T-cell (primary cell): ENCODE measurements at places on chromosomes 5 and 9.

GRCh38 chr9:108099854-108100253 lies 610.3 kb upstream of the KLF4 start:
- no peak for DNase-seq

- no peak for DNase-seq
Observed at GRCh38 chr9:92474587-92474986, 7.7 kb downstream of the ASPN start.

DNA sequence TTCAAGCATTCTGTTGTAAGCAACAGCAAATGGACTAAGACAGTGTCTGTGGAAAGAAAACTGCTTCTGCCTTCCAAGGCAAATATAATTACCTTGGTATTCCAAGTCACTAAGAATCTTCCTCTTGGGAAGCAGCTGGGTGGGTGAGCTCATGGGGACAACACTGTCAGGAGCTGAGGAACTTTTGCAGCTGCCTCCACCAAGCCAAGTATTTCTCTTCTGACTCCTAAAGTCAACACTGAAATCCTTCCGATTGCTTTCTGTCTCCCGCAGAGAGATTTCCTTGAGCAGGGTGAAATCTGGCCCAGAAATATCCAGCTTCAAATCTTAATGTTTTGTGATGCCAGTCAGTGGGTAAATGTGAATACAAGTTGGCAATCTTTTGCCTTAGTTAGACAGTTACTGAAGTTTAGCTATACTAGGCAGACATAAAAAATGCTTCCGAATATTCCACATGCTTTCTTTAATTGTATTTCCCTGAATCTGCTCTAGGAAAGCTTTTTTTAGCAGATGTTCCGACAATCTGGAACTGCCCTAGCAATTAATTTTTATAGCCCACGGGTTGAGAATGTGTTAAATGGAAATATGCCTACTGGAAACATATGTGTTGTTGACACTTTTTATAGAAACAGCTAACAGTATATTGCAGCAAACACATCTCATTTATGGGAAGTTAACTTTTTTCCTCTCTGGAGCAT lies 369.9 kb upstream of the DAB2 start:
- no peak for DNase-seq

DNA sequence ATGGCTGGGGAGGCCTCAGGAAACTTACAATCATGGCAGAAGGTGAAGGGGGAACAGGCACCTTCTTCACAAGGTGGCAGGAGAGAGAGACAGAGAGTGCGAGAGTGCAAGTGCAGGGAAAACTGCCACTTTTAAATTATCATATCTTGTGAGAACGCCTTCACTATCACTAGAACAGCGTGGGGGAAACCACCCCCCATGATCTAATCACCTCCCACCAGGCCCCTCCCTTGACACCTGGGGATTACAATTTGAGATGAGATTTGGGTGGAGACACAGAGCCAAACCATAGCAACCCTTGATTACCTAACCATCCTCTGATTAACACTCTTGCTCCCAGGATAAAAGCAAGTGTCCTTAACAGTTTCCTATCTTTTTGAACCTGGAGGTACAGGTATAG lies 21.1 kb downstream of the ADAMTS19 start:
- DNase-seq, result no peak

GRCh38 chr9:20040991-20041696 lies 252.3 kb upstream of the SLC24A2 start:
- DNase-seq, result no peak

GRCh38 chr9:135574331-135574730 lies 12.8 kb downstream of the PAEP start:
- DNase-seq, result no peak

GRCh38 chr5:145500710-145501109 lies 334.4 kb downstream of the PRELID2 start:
- no peak for DNase-seq

DNA sequence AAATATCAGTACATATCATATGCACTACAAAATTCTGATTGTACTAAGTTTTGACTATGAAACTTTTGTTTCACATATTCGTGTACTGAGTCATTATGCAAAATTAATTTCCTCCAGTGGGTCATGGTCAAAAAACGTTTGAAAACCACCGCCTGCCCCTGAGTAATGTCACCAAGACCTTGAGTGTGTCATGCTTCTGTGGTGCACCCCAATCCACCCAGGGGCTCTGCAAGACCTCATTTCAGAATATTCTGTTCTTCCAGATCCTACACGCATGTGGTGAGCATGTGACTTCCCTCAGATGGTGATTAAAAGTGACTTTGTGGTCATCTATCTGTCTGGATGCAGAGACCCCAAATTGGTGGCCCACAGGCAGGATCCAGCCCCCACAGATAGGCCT lies 31.0 kb downstream of the ABLIM3 start:
- DNase-seq, result no peak

DNA sequence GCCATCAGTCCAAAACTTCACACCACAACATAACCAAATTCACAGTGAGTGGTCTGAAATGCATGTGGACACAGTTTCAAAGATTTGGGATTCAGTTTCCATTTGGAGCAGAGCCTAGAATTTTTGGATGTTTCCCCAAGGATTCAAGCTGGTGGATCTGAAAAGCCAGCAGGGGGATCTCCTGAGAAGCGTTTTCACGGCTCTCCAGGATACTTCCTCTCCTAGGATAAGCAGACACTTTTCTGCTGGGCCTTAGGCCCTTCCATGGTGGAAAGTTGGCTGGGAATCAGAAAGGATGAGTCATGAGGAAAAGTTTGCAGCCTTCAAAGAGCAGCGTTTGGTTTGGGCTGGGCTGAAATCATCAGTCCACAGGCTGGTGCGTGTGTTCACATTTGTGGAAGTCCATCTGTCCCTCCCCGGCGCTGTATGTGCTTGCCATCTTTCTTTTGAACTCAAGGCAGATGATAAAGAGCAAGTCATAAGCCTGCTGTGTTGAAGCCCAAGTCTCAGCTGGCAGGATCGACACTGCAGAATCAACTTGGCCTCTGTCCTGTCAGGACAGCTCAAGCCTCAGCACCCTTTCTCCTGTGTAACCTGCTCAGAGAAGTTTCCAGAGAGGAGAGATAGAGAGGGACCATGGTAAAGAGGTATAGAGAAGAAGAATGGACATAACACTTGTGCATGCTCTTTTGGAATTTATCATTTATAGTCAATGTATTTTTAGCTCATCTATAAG lies 152.6 kb upstream of the MSX2 start:
- no peak for DNase-seq

DNA sequence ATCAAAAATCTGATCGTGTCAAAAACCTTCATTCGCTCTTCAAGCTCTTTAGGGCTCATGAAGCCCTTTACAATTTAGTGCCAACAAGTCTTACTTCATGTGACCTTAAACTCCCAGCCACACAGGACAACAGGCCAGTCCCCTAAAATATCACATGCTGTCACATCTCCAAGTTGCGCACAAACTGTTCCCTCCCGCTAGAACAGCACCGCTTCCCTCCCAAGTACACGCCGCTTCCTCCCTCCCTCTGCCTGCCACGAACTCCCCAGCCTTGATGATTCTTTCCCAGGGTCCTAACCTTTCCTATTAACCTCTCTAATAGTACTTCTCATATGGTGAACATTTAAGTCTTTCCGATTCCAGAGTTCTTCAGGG lies 91.2 kb downstream of the TLE1 start:
- no peak for DNase-seq

- DNase-seq, result peak; percentile 37
Observed at GRCh38 chr9:31347082-31347617, 1037.3 kb upstream of the ACO1 start.

- no peak for DNase-seq
Observed at GRCh38 chr5:166571668-166572067, 1719.8 kb upstream of the WWC1 start.

GRCh38 chr5:23755906-23756305 lies 248.5 kb downstream of the PRDM9 start:
- no peak for DNase-seq

DNA sequence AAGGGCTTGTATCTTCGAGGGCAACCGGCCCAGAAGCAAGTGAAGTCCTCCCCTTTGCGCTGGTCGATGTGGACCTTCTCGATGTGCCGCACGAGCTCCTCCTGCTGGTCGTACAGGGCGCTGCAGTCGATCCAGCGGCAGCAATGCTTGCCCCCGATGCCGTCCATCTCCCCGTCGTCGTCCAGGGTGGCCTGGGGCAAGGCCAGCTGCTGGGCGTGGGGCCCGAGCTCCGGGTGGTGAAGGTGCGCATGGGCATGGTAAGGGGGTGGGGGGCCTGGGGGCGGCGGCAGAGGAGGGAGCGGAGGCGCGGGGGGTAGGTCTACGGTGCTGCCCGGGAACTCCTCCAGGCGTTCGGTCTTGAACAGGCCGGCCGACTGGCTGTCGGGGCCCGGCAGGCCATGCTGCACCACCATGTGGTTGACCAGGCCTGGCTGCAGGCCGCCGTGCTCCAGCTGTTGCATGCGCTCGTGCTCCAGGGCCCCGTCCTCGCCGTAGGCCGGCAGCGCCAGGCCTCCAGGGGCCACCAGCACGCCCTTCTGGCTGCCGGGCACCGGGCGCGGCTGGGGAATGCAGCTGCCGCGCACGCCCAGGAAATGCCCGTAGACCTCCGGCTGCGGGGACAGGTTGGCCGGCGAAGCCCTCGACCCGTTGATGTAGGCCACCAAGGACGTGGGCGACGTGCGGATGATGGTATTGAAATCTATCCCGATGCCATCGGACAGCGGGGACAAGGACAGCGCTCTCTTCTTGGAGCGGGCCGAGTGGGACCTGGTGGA lies 181.8 kb downstream of the GLIS3 start:
- DNase-seq, result peak; percentile 4

DNA sequence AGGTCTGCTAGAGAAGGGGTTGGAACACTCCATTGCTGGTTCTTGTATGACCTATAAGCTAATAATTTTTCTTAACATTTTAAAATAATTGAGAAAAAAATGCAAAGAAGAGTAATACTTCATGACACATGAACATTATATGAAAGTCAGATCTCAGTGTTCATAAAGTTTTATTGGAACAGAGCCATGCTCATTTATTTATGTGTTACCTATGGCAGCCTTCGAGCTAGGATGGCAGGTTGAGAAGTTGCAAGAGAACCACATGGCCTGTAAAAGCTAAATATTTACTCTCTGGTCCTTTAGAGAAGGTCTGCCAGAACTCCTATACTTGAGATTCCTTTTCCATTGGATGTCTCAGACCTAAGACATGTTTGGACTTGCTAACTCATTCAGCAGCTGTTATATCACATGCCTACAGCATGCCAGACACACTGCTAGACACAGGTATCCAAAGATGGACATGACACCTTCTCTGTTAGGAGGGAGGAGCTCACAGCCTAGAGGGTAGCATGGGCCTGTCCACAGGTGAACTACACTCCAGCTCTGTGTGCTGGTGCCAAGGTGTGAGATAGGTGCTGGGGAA lies 304.3 kb downstream of the ARHGAP26 start:
- no peak for DNase-seq

DNA sequence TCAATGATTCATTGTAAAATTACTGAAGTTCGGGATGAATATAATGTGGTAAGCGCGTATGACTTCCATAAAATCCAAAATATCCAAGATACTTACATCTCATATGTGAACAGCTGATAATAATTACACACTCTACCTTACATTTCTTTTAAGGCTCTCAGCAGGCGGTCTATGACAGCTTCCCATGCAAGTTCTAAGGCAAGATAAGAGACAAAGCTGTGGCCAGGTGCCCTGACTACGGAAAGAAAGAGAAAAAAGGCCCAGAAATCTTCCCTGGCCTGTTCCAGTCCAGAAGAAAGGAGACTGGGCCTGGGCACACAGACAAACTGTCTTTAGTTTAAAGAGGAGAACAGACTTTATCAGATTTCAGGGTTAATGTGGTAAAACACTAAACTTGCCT lies 69.1 kb downstream of the ARSB start:
- DNase-seq, result no peak

DNA sequence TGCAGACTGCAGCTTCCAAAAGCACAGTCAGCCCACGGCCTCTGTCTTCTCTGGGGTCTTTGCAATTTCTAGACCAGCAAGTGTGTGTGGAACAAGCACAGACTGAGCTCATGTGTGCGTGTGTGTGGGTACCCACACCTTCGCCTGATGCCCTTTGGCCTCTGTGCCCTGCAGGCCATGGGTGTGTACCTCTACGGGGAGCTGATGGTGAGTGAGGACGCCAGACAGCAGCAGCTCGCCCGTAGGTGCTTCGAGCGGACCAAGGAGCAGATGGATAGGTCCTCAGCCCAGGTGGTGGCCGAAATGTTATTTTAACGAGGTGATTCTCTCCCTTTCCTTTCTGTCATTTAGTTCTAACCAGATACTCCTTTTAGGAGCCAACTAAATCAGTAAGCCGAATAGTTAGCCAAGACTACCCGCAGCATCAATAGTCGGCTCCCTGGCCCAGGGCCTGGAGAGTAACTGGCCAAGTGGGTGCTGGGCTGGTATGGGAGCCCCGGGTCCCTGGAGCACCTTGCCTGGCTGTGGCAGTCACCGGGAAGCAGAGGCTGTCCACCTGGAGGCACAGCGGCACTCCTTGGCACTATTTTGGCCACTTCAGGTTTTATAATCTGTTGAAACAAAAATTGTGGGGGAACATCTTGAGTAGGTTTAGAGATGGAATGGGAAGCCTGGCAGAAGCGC lies 235.0 kb downstream of the FANCC start:
- DNase-seq, result no peak

DNA sequence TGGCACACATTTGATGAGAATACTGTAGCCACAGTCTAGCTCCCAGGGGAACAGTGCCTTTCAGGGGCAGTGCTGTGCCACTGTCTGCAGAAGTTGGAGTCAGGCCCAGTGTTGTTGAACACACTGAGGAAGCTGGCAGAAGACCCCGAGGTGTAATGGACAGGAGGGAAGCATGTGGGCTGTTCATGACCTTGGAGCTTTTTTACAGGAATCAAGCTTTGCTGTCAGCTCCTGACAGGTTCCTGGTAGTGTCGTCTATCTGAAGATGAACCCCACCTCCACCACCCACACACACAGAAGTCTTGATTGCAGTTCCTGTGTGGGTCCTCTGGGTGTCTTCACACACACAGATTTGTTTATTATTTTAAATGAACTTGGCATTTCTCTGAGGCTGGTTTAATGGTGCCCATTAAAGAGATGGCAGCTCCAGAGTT lies 40.3 kb upstream of the TNFAIP8 start:
- DNase-seq, result peak; percentile 59

- peak; percentile 50 for DNase-seq
Observed at GRCh38 chr9:95507464-95508241, 9.1 kb downstream of the PTCH1 start.

- DNase-seq, result no peak
Observed at GRCh38 chr5:33398501-33398900, 42.3 kb upstream of the TARS1 start.

DNA sequence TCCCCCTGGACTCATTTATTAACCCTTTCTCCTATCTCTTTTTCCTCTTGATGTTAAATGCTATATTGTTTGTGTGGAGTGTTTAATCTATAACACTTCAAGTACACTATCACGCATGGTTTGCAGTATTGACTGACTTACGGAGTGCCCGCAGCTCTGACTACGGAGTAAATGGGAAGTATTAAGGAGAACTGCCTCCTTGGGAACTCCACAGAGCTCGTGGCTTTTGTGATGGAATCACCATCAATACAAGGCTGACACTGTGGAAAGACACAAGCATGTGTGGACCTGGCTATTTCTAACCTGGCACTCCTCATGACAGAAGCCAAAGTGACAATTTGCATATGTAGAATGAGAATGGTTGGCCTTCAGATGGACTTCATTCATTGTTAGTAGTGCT lies 66.2 kb downstream of the SFXN1 start:
- no peak for DNase-seq
